Mammary epithelial cell (primary cell): ENCODE measurements at places on chromosomes 7 and 10. TPM values are rescaled to one million over a fixed set of nuclear protein-coding genes. Genes with fewer than 3 reads are reported as not detected.
A peak's percentile ranks its signal among the peaks of the same experiment; 100 is the strongest.

ASZ1 gene
- total RNA-seq = not detected

- DNase-seq = no peak
Observed at GRCh38 chr10:32141018-32141807, 85.0 kb upstream of the KIF5B start.

- no peak for DNase-seq
Observed at GRCh38 chr7:135164357-135165061, 6.0 kb downstream of the CYREN start.

DNA sequence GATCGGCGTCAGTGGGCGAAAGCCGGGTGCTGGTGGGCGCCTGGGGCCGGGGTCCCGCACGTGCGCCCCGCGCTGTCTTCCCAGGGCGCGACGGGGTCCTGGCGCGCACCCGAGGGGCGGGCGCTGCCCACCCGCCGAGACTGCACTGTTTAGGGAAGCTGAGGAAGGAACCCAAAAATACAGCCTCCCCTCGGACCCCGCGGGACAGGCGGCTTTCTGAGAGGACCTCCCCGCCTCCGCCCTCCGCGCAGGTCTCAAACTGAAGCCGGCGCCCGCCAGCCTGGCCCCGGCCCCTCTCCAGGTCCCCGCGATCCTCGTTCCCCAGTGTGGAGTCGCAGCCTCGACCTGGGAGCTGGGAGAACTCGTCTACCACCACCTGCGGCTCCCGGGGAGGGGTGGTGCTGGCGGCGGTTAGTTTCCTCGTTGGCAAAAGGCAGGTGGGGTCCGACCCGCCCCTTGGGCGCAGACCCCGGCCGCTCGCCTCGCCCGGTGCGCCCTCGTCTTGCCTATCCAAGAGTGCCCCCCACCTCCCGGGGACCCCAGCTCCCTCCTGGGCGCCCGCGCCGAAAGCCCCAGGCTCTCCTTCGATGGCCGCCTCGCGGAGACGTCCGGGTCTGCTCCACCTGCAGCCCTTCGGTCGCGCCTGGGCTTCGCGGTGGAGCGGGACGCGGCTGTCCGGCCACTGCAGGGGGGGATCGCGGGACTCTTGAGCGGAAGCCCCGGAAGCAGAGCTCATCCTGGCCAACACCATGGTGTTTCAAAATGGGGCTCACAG is 1.1 kb downstream of the EGFR start:
- peak; percentile 27 for DNase-seq

ZNF853 gene
- total RNA-seq = 0.21 and 0.59 TPM in 2 replicates

DNA sequence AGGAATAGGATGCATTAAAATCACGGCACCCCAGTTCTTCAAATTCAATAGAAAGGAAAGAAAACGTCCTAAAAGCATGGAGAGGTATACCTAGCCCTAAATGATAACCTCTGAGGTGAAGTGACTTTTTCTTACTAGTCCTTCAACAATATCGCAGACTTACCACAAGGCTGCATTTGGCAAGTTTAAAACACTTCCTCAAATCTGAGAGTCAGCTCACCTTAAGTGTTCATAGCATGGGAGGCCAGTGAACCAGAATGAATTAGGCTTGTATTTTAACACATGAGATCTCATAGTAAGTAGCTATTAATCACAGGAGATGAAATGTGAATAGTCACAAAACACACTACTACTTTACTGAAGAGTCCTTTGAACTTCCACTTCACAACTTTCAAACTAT is 124.2 kb downstream of the RNF32 start:
- DNase-seq = no peak

GRCh38 chr7:104552102-104552501 is 223.7 kb downstream of the LHFPL3 start:
- DNase-seq = peak; percentile 29

DNA sequence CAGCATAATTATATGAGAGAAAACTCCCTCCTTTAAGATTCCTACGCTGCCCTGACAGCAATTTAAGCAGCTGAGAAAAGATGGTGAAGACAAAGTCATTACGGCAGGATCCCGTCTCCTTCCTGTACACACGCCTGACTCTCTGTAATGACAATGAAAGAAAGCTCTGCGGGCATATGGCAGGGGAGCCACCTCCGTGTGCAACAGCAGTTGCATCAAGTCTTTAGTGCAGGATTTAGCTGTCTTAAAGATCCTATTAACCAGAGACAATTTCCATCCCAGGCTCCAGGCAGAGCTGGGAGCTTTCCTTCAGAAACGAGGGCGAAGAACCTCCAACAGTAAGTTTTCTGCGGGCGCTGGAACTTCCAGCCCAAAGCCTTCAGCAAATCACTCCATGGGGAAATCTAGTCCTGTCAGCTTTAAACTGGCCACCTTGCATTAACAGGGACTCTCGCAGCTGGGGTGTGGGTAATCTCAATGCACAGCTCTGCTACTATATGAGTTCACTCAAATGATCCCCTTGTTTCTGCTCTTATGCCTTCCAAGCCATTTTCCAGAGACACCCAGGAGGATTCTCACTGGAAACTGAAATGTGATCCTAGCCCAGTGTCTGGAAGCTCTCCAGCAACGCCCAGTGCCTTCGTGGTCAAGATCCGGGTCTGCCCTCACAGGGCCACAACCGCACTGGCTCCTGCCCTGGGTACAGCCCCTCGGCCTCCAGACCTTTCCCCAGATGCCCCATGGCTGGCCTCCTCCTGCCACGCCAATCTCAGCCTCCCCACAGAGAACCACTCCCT is 74.9 kb downstream of the CTBP2 start:
- no peak for DNase-seq

DNA sequence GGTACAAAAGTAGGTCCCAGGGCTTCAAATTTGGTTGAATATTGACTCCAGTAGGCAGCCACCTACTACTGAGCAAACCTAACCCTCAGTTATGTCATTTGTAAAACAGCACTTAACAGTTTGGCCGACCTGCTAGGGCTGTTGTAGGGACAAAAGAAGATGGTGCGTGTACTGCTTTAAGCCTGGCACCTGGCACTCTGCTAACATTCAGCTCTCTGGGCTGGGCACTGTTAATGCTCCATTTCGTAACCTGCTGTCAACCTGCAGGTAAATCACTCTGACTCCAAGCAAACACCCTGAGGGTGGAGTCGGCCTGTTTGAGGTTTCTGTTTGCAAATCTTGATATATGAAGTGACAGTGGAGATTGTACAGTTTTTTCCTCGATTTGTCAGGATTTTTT is 7.2 kb downstream of the ZKSCAN1 start:
- peak; percentile 55 for DNase-seq

DNA sequence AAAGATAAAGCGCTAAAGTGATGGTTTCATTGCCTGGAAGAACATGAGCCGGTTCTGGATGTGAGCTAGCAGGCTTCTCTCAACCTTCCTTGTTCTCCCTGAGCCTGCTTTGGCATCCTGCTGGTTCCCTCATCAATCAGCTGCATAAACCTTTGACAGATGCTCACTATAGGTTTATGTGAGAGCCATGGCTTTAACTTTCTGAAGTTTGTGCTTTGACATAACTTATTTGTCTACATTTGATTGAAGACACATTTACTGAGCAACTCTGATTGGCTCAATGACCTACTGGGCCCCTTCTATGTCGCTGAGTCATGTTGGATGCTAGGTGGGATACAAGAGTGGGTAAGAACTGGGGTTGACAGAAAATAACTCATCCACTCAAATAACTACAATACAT is 192.0 kb downstream of the ADAM12 start:
- DNase-seq = no peak

DNA sequence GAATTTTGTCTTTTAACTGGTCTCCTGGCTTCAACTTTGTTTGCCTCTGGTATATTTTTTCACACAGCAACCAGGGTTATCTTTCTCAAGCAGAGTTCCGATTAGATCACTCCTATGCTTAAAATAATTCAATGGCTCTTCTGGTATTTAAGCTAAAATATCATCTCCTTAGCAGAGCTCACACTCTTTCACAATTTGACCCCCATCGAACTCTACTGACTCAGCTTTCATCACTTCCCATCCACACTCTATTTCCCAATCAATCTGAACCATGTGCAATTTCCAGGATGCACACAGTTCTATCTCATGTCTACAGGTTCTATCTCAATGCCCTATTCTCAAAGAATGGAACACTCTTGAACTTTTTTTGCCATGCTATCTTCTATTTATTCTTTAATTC is 809.5 kb downstream of the GRID1 start:
- DNase-seq = peak; percentile 21

- DNase-seq = no peak
Observed at GRCh38 chr10:65017523-65017922, 1496.3 kb downstream of the REEP3 start.

- DNase-seq = peak; percentile 37
Observed at GRCh38 chr7:84524714-84525694, 330.4 kb upstream of the SEMA3A start.

- DNase-seq = no peak
Observed at GRCh38 chr10:101235766-101236165, 6.5 kb upstream of the LBX1 start.

GRCh38 chr10:1425879-1426278 is 311.4 kb downstream of the ADARB2 start:
- no peak for DNase-seq

GNGT1 gene
- not detected for total RNA-seq

GRCh38 chr10:25017661-25018060 is 1.2 kb downstream of the THNSL1 start:
- DNase-seq = no peak

GRCh38 chr10:92848441-92849233 is at the start of gene EXOC6:
EXOC6 (plus strand) TSS chr10:92848520; CDS start chr10:92848534, 14 bp downstream.
- DNase-seq = peak; percentile 78

- no peak for DNase-seq
Observed at GRCh38 chr7:133207687-133208086, 45.2 kb upstream of the EXOC4 start.

DNA sequence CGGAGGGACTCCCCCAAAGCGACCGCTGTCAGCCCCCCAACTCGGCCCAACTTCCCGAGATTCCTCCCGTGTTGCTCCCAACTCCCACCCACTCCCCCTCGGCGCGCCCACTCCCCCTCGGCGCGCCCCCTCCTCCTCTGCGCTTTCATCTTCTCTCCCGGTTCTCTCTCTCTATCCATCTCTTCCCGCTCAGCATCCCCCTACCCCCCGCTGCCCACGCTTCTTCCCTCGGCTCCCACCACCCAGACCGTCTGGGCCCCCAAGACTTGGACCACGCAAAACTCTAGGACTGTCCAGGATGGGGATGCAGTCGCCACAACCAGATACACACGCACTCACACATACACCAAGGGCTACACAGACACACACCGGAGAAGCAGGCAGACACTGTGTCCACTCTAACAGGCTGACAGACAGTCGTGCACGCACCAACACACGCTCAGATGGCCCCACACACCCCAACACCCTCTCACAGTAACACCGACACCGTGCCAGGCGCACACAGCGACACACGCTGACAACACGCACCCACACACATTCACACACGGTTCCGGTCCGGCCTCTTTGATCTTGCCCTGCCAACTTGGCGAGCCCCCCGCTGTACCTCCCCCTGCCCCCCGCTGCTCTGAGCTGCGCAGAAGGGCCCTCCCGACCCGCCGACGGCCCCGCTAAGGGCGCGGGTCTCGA is 1.1 kb downstream of the GRID1 start:
- no peak for DNase-seq

DNA sequence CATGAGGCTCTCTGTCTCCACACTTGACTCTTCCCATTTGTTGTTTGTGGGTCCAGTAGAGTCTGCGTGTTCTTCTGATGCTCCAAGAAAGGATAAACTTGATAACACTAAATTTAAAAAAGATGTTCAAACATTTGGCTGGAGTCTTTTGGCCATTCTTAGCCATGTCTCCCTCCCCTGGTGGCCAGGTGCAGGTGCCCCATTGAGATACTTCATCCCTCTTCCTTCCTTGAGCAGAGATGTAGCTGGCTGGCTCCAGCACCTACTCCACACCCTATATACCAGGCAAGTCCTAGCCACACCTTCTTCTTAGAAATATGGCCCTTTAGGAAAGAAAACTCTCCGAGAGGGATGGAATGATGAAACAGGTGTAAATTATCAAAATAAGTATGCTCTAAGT is 103.2 kb upstream of the GJD4 start:
- DNase-seq = no peak

- peak; percentile 69 for DNase-seq
Observed at GRCh38 chr7:48384180-48384752, 213.0 kb downstream of the ABCA13 start.

DNA sequence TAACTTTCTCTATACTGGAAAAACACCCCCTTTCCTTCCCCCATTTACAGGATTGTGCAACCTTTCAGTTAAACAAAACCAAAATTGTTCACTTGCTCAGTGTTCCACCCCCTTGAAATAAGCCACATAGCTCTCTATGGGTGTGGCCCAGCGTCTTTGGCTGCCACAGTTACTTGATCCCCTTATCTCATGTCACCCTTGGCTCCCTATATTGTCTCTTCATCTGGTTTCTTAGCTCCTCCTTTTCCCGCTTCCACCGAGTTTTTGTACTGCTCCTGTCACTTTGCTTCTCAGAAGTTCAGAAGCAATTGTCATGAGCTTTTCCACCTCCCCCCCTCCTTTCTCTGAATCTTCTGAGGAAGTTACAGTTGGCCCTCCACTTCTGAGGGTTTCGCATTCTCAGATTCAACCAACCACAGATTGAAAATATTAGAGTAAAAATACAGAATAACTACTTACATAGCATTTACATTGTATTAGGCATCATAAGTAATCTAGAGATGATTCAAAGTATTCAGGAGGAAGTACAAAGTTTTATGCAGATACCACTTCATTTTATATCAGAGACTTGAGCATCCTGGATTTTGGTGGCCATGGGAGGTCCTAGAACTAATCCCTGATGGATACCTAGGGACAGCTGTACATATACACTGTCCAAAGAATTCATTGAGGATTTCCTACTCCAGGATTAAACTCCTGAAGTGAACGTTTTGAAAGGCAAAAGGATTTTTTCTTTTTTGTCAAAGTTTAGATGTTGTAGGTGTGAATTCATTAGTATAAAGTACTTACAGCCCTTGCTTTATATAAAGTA is 60.4 kb downstream of the ADD3 start:
- DNase-seq = no peak

CH25H gene
- total RNA-seq = not detected in 2 replicates
